ENCODE measurements at places on chromosomes 5 and 9.

GRCh38 chr5:148843510-148844318 is 17.3 kb downstream of the ADRB2 start:
- peak; percentile 35 for ATAC-seq

DNA sequence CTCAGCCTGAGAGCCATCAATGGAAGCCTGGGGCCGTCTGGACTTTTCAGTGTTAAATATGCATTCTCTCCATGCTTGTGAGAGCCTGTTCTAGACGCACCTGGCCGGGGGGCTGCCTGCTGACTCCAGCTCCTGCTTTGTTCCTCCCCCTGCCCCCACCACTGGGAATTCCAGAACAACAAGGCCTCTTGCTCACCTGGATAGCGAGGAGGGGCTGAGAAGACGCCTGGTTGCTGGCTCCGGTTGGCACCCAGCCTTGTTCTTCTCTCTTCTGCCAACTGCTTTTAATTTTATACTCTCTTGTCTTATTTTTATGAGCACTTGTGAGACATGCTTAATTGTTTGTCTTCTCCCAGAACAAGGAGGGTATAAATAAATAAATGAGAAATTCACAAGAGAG is 15.0 kb upstream of the RAPGEF1 start:
- ATAC-seq: no peak

GRCh38 chr5:153573326-153574033 is 83.0 kb downstream of the GRIA1 start:
- ATAC-seq: no peak

- ATAC-seq: no peak
Measured at GRCh38 chr5:4212071-4212739, 616.6 kb downstream of the IRX1 start.

- no peak for ATAC-seq
Measured at GRCh38 chr9:98992107-98992884, 48.6 kb downstream of the COL15A1 start.

DNA sequence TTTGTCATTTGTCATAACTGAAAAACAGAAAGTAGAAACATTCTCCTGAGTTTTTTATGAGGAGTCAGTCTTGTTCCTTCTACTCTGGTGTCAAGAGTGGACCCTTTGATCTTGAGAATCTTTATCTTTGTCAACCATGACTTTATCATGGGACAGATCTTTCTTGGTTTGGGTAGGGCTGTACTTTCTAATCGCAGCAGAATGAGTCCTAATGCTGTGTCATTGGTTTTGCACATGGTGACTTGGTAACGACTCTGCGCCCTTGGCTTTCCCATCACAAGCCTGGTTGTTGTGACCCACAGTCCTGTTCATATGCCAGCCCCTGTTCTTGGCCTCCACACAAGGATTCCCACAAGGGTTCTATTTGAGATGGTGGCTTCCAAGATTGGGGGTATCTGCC is 45.6 kb downstream of the AOPEP start:
- ATAC-seq: no peak

- peak; percentile 34 for ATAC-seq
Measured at GRCh38 chr5:5316334-5316733, 106.1 kb upstream of the ICE1 start.

- no peak for ATAC-seq
Measured at GRCh38 chr9:31135567-31135966, 1248.9 kb upstream of the ACO1 start.

- no peak for ATAC-seq
Measured at GRCh38 chr5:79898611-79899010, 92.5 kb downstream of the MTX3 start.

GRCh38 chr9:97665742-97666141 is 31.4 kb downstream of the XPA start:
- no peak for ATAC-seq

- ATAC-seq: peak; percentile 74
Measured at GRCh38 chr9:113572076-113572861, 108.7 kb downstream of the RGS3 start.

DNA sequence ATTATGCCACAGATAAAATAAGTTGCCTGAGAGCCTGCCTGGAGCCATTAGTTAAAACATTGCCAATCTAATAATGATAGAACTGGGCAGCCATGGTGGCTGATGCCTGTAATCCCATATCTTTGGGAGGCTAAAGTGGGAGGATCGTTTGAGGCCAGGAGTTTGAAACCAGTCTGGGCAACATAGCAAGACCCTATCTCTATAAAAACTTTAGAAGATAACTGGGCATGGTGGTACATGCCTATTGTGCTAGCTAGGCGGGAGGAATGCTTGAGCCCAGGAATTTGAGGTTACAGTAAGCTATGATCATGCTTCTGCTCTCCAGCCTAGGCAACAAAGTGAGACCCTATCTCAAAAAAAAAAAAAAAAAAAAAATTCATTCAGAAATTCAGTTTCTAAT is 52.6 kb downstream of the RAI14 start:
- ATAC-seq: no peak

- ATAC-seq: no peak
Measured at GRCh38 chr5:21689587-21689986, 1163.6 kb downstream of the CDH12 start.

DNA sequence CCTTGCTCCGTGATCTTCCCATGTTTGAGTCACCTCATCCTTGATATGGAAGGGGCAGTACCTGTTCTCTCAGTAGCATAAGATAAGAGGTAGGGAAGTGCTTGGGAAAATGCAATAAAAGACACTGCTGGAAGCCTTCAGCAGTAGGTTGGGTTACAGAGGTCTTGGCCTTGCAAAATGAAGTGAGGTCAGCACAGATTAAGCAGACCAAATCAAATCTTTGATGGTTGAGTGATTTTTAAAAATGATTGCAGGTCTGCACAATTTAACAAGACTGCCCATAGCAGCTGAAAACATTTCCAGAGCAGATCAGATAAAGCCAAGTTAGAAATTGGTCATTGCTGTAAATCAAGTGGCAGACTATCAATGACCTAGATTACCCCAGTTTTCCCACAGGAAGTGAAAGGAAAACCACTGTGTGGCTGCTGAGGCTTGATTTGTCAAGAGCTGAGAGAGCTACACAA is 32.9 kb downstream of the PALM2AKAP2 start:
- no peak for ATAC-seq

DNA sequence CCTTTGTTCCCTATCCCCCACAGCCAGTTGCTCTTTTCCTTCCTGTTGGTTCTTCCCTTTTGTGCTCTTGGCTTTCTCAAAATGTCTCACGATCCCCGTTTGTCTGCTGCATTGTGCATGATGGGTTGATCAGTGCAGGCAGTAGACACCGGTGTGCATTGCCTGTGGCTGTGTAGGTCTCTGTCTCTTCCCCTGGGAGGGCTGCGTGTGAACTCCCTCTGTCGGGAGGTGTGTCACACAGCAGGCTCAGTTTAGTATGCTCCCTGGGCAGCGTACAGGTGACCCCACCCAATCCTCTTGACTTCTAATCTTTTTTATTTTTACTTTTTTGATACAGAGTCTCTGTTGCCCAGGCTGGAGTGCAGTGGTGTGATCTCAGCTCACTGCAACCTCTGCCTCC is 265.3 kb downstream of the FSTL4 start:
- ATAC-seq: no peak

DNA sequence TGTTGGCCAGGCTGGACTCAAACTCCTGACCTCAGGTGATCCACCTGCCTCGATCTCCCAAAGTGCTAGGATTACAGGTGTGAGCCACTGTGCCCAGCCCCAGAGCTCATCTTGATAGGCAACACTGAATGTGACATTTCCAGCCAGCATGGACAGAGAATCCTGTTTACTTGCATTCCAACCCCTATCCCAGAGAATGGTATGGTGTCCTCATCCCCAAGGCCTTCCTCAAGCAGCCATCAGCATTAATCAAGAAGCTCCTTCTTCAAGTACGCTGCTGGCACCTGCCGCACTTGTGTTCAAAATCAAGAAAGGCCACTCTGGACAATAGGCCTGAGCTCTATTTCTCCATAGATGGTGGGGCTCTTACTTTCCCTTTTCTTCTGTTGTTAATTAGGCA is 40.2 kb downstream of the STARD4 start:
- ATAC-seq: no peak

DNA sequence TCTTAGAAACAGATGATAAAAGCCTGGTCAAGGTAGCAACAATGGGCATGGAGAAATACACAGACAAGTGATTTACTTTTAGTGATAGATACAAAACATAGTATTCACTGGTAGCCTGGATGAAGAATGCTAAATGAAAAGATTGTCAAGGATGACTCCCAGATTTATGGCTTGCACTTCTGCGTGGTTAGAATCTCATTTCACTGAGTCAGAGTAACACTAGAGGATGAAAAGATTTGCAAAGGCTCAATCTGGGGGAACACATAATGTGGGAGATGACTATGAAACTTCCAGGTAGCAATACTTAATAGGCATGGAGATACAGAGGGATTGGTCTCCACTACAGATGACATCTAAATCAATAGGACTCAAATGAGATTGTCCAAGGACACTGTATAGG is 38.4 kb downstream of the AGTPBP1 start:
- peak; percentile 50 for ATAC-seq

- no peak for ATAC-seq
Measured at GRCh38 chr9:127611603-127611898, 526 bp upstream of the STXBP1 start.

DNA sequence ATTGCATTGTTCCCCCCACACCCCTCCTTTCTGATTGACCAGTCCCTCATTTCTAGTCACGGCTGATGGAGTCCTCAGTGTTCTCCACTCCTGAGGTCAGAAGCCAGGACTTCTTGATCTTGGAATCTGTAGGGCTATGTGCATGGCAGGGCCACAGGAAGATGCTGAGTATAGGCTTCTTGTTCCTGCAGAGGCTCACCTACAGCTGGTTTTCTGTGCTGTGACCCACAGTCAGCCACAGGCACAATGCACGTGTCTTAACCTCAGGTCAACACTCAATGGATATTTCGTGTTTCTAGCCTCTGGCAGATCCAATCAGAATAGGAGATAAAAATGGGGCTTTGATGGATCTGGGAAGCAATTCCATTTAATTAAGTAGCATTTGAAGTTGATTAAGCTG is 14.3 kb upstream of the CXCL14 start:
- ATAC-seq: no peak

- no peak for ATAC-seq
Measured at GRCh38 chr5:173103411-173103810, 40.9 kb upstream of the BNIP1 start.

DNA sequence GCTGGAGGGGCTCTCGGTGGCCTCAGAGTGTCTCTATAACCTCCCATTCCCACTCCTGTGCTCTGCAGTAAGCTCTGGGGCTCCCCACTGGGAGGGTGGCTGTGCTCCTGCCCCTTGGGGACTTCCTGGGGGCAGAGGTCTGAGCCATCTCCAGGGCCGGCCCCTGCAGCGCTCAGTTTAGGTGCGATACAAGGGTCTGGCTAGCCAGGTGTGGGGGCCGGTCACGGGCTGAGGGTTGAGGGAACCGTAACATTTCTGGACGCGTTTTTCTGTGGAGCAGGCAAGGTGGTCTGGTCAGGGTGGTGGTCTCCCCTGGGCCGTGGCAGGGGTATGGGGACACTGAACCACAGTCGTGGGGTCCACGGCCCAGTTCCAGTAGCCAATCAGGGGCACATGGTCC is 38.0 kb upstream of the SLC6A19 start:
- ATAC-seq: no peak

- no peak for ATAC-seq
Measured at GRCh38 chr9:19456426-19456825, 47.6 kb downstream of the ACER2 start.

Data from motor neuron (in vitro differentiated cells).